Chondrocyte (in vitro differentiated cells): ENCODE measurements at places on chromosomes 2 and 18. TPM values are rescaled to one million over a fixed set of nuclear protein-coding genes. Genes with fewer than 3 reads are reported as not detected.

GRCh38 chr2:111982822-111983221, 72.2 kb upstream of the TMEM87B start:
- no peak for DNase-seq

- DNase-seq, result no peak
These were observed 39.7 kb upstream of the SOCS6 start for GRCh38 chr18:70249118-70249517.

DNA sequence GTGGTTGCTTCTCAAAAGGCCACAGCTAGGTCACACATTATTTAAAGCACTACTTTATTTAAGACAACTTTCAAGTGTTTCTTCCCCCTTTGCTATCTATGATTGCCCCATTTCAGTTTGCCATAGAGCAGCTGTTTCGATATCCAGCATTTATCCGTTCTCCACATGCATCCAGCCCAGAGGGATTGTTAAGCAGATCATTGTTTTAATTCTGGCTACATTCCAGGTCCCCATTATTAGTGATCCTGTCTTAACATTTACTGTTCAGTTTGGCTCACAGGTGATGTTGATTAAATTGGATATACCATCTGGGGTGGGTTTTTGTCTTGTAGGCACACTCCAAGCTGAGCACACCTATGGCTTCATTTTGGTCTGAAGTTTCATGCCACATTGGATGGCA, 638.7 kb downstream of the ZEB2 start:
- no peak for DNase-seq

- no peak for DNase-seq
These were observed 72.1 kb upstream of the LYPD6B start for GRCh38 chr2:148966438-148966758.

DNA sequence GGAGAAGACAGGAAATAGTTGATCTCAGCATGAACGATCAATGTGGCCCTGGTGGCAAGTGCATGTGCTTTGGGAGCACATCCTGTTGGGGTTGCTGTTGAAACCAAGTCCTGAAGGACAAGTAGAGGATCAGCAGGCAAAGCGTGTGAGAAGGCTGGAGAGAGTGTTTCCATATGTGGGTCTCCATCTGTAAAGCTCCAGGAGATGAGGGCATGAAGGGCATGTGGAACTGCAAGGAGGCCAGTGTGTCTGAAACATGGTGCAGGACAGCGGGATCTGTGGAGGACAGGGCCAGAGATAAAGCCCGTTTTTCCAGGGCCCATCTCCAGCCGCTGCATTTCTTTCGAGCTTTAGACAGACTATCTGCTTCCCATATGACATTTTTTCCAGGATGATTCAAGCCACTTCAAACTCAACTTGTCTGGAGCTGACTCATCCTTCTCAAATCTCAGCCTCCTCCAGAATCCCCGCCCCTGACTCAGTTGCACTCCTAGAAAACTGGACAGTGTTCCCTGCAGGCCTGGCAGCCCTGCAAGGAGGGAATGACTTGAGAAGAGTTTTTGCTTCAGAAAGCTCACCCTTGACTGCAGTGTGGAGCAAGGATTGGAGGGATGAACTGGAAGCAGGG, 226.1 kb downstream of the VAPA start:
- no peak for DNase-seq

DNA sequence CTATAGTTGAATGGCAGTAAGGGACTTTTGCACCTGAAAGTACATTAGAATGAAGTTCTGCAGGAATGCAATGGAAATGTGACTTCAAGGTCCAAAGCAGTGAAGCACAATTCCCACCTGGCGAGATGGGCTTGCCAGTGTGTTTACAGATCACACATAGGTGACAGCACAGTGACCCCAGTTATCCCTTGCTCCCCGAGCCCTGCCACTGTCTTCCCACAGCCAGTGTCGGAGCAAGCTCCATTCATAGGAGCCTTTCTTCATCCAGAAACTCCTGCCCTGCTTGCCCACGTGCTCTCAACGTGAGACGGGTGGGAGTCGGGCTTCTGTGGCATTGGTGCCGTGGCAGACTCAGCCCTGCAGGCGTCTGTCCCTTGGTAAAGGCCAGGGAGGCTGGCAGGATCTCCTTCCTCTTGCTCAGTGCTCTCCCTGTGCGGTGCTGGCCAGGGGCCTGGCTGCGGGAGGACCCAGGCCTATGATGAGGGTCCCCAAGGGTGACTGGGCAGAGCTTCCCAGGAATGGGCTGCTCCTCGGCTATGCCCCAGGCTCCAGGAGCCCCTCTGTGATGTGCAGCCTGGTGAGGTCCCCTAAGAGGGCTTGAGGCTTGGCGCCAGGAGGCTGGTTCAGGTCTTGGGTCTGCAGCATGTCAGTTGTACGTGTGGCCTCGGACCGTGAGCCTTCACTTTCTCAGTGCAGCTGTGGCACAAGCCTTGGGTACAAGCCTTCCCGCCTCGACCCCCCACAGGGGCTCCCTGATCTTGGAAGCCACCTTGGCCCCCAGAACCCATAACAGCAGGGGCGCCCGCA, 40.2 kb downstream of the SNED1 start:
- DNase-seq, result no peak

- DNase-seq, result no peak
These were observed 987 bp upstream of the DLX1 start for GRCh38 chr2:172084395-172084644.

DNA sequence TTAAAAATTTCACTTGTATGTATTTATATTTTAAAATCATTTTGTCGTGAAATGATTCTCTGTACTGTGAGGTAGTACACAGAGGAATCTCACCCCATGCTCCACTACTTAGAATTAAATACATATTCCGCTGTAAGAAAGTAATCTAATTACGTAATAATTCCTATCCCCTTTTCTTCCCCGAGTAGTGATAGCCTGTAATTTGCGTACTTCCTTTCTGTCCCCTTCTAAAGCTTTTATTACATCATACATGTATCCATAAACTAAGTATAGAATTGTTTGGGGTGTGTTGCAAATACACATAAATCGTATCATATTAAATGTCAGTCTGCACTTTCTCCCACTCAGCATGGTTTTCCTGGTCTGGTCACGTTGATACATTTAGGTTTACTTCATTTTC, 12.4 kb upstream of the CHCHD5 start:
- DNase-seq, result no peak

DNA sequence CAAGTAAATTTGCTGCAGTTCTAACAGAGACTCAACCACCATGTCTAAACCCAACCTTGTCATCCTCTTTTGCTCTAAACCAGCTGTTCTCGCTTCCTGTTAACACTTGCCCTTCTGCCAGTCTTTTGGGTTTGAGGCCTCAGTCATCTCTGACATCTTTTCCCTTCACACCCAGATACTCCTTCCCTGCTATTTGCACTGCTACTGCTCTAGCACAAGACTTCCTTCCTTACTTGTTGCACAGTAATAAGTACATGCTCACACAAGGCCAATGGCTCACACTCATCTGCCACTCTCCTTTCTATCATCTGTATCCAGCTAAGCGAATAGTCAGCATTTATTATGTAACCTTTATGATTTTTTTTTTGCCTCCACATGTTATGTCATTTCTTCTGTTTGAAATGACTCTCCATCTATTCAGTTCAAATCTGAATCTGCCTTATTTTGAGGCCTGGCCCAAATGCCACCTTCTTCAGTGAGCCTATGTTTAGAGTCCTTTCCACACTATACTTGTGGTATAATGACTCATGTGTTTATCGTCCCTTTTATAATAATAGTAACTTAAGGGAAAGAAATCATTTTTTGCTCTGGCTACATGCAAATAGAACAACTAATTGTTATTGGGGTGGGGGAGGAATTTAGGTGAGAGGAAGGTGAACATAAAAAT, 22.5 kb upstream of the CDKL4 start:
- no peak for DNase-seq

GRCh38 chr2:27133195-27133875, 1.1 kb downstream of the PREB start:
- no peak for DNase-seq

DNA sequence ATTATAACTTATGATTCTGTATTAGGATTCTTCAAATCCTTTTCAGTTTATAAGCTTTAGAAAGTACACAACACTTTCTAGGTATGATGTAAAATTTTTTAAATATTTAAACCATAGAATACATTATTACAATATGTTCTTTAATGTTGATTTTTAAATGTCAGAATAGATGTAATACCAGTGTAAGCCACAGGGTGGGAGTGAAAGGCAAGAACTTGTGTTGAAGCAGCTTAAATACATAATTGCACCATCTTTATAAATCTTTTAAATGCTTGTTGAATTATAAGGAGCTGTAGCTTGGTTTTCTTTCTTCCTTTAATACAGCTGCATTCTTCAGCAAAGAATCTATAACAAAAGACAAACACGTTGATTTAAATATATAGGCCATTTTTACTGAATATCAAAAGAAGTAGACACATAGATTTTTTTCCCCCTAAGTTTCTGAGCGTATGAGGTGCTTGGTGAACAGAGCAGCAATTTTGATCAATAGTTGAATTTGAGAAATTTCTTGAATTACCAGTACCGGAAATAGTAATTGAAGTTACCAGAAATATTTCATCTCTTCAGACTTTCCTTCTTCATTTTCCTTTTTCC, 63.0 kb downstream of the TANK start:
- no peak for DNase-seq

DNA sequence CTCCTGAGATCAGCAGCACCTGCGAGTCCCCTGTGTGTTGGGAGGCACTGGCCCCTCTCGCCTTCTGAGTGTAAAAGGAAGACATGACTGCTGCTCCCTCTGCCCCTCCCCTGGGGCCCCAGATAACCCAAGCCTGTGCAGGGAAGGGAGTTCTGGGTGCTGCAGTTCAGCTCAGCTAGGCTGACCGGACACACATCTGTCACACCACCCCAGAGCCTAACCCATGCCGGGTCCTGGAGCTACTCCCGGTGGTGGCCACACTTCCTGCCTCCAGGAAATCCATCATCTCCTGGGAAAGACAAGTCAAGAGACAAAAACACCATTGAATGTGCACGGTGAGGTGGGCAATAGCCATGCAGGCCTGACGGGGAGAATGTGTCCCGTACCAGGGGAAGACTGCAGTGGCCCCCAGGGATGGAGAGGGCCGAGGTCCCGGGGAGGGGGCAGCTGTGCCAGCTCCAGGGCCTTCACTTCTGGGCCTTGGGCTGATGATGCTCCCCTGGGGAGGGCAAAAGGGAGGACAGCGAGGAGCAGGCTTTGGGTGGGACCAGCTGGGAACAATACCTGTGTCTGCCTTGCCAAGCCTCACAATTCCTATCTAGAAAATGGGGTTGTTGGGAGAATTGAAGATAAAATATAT, 210.6 kb downstream of the TFCP2L1 start:
- no peak for DNase-seq

GRCh38 chr2:190701586-190701985, 52.7 kb downstream of the NAB1 start:
- DNase-seq, result no peak

DNA sequence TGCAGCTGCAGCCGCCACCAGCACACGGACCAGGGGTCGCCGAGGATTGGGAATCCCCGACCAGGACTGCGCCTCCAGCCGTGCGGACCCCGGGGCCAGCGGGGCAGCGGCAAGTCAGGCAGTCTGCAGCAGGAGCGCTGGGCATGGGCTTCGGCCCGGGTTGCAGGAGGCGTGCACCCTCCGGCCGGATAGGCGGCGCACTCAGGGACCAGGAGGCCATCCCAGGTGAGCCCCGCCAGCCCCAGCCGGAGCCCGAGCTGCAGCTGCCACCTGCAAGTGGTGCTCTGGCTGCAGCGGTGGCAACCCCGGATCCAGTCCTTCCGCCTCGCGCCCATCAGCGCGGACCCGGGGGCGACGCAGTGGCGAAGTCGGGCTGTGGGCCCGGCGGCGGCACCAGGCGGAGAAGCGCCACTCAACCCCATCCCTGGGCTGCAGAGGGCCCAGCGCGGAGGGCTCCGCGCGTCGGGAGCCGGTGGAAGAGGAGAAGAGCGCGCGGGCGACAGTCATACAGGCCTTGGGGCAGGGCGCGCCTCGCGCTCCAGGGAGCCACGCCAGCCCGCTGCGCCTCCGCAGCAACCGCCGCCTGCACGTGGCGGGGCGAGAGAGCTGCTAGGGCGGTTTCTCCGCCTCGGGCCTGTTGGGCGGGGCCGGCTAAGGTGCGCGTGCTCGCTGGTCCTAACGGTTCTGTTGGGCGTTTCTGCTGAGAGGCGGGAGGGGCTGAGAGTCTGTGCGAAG, 73.8 kb downstream of the RPIA start:
- no peak for DNase-seq

Gene FAM124B
- not detected in 3 replicates for total RNA-seq

Gene CHRNG
- total RNA-seq, result not detected in 3 replicates

Gene SMAD2
- total RNA-seq, result 122 to 151 TPM (median 149 TPM) in 3 replicates

Gene TRABD2A
- 0.37 to 1.2 TPM (median 0.82 TPM) in 3 replicates for total RNA-seq

Gene PLGLB2
- 3.7 to 6.5 TPM (median 4.8 TPM) in 3 replicates for total RNA-seq

Gene PDE11A
- total RNA-seq, result 2.1 to 6.8 TPM (median 2.4 TPM) in 3 replicates

Gene RSAD2
- total RNA-seq, result 0.12 to 0.22 TPM in 2 of 3 replicates, not detected in the other
